ENCODE measurements at places on chromosomes 2 and 18.

DNA sequence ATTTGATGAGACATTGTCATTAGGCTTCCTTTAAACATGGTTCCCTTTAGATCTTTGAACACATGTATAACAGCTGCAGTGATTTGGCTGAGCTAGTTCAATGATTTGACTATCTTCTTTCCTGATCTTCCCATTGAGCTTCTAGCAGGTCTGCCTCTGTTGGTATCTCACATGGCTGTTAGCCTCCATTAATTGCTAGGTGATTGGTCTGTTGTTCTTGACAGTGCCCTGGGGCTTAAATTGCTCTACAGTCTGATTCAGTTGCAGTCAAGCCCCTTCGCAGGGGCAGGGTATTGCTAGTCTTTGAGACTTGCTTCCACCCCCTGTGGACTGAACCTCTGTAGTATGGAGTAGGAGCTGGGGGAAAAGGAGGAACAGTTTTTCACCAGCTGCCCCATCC, 24.1 kb downstream of the SKA1 start:
- DNase-seq, result no peak

DNA sequence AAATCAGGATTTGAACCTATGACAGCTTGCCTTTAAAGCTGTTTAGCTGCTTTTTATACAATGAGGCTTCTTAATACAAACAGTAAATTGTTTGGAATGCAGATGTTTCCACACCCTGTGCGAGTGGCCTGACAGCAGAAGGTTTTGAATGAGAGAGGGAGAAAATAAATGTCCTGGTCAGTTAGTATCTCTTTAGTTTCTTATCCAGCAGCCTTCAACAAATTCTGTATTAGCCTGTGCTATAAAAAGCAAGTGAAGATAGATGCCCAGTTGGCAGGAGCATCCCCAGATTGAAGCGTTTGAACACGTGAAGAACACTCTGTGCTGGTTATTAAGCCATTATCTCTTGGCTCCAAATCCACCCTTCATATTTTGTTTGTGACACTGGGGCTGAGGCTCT, 70.6 kb downstream of the CERS6 start:
- DNase-seq, result no peak

DNA sequence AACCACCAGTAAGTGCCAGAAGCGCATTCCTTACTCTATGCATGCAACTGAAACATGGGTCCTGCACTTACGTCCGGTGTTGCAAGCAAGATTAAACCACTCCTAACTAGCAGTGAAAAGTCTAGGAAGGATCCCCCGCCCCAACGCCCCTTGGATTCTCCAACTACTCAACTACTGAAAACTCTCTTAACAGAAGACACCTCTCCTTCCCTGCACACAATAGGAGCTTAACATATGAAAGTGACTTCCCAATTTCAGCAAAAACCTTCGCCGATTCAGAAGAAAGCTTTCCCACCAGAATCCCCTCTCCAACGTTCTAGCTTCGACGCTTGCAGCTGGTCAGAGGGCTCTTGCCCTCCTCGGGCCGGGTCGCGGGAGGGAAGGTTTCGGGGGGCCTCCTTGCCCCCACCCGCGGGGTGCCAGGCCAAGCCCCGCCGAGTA, 578 bp downstream of the IWS1 start:
- DNase-seq, result no peak

GRCh38 chr2:219072741-219073250, 12.1 kb upstream of the IHH start:
- DNase-seq, result no peak

DNA sequence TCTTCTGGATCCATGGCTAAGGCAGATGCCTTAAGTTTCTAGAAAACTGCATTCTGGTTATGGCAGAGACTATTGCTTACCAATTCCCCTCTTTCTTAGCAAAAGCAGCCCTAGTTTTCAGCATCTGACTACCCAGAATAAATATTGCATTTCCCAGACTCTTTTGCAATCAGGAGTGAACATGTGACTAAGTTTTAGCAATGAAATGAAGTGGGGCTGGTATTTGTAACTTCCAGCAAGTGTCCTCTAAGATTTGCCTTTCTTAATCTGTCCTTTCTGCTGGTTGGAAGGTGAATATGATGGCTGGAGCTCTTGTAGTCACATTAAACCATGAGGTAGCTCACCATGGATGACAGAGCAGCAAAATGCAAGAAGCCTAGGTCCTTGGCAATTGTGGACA, 132.9 kb upstream of the PKDCC start:
- no peak for DNase-seq

- DNase-seq, result no peak
These were observed 1370.7 kb upstream of the CDH2 start for GRCh38 chr18:29547626-29548025.

- DNase-seq, result no peak
These were observed 118.9 kb downstream of the TMEM18 start for GRCh38 chr2:558302-558642.

DNA sequence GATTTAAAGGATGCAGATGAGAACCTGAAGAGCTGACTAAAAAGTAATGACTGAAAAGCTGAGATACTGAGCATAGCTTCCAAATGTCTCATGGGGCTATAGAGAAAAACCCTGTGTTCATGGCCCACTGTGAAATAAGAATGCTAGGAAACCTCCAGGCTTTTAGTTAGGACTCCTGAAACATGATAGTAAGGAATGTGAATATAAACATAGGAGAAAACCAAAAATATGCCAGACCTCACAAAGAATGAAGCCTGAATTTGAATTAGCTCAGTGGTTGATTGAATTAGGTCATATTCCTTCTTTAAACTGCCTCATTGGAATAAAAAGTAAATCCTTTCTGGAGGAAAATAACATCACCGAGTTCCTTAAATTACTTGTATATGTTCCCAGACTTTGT, 194.5 kb upstream of the NXPH2 start:
- no peak for DNase-seq

DNA sequence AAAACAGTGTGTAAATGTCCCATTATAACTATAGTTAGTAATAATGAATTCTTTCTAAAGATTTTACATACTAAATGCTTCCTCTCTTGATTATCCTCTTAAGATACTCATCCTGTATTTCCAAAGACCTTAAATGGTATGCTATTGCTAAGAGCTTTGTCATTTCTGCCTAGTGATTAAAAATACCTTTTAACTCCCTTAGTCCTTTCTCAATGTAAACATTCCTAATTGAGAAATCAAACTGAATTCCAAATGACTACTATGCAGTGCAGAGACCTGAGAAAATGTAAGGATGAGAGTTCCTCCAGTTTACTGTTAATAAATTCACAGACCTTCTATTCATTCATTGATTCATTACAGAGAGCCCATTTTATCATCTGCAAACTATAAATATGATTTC, 86.9 kb downstream of the SOS1 start:
- no peak for DNase-seq

GRCh38 chr18:26504831-26505230, 43.5 kb downstream of the KCTD1 start:
- no peak for DNase-seq

DNA sequence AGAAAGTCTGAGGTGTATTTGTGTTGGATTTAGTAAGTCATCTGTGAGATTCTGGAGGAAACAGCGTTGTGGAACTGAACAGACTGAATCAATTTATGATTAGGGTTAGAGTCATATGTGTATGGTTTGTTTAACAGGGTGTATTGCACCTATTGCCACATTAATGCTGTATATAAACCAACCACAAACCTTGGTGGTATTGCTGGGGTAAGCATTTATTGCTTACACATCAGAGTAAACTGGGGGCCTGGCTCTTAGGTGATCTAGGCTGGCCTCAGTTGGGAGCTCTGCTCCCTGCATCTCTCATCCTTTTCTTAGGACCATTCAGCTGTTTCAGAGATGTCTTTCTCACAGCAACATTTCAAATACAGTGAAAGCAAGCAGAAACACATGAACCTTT, 59.7 kb upstream of the GRB14 start:
- DNase-seq, result no peak

- DNase-seq, result no peak
These were observed 731.4 kb upstream of the HS6ST1 start for GRCh38 chr2:129050101-129050500.

DNA sequence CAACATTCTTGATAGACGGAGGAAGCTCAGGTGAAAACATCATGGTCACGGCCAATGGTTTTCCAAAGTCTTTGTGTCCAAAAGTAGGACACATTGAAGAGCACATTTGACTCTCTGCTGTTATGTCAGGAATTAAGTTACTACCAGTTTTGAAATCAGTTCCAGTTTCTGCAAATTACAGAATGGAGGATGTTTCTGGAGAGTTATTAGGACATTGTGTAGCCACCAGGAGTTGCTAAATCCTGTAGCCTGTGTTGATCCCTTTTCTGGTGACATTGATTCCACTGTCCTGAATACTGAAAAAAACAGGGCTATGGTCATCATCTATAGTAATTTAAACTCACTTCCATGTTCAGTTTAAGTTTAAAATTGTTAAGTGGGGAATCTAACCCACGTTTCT, 15.3 kb downstream of the UPP2 start:
- no peak for DNase-seq

GRCh38 chr2:8485736-8486135, 196.1 kb upstream of the ID2 start:
- DNase-seq, result no peak

GRCh38 chr2:135839713-135840112, 2.7 kb upstream of the LCT start:
- no peak for DNase-seq

- DNase-seq, result no peak
These were observed 18.0 kb upstream of the AFF3 start for GRCh38 chr2:100160396-100160795.

- DNase-seq, result no peak
These were observed 340.1 kb downstream of the CLIP4 start for GRCh38 chr2:29455200-29455860.

DNA sequence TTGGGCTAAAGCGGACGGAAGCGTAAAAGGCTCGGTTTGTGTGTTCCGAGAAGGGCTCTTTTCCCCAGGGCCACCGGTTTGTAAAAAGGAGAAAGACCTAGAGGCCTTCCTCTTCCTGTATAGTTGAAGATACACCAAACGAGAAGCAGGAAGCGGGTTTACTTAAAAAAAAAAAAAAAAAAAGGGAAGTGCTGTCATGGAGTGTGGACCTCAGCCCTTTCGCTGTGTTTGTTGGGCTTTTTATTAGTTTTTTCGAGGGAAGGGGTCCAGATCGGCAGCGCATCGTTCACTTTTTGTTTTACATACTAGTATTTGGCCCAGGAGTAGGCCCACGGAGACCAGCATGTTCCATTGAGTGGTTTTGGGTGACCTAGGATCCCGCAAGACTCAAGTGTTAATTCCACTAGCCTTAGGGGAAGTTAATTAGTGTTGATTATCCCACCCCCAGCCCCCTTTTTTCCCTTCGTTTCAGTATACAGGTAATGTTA, 676 bp downstream of the ACTR2 start:
- peak; percentile 66 for DNase-seq

- no peak for DNase-seq
These were observed 16.9 kb downstream of the PSTPIP2 start for GRCh38 chr18:46054956-46055837.

DNA sequence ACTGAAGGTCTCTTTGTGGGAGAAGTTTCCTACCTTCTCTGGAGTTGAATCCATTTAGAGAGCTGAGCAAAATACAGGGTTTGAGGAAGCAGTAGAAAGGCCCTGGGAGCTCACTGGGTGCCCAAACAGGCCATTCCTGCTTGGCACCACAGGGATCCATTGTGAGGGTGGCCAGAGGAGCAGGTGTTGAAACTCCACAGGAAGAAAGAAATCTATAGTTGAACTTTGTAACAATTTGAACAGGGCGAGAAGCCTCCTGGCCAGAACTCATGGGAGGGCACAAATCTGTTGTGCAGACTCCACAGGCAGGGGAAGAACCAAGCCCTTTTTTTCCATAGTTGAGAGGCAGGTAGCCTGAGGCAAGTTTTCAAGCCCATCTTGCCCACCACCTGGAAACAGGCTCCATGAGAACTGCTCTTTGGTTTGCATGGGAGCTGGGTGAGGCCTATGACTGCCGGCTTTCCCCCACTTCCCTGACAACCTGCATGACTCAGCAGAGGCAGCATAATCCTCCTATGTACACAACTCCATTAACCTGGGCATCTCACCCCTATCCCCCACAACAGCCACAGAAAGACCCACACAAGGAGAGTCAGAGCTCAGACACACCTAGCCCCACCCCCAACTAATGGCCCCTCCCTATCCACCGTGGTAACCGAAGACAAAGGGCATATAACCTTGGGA, 1053.0 kb downstream of the TSN start:
- DNase-seq, result no peak

- DNase-seq, result no peak
These were observed 26.4 kb downstream of the DCDC2C start for GRCh38 chr2:3729786-3730185.

DNA sequence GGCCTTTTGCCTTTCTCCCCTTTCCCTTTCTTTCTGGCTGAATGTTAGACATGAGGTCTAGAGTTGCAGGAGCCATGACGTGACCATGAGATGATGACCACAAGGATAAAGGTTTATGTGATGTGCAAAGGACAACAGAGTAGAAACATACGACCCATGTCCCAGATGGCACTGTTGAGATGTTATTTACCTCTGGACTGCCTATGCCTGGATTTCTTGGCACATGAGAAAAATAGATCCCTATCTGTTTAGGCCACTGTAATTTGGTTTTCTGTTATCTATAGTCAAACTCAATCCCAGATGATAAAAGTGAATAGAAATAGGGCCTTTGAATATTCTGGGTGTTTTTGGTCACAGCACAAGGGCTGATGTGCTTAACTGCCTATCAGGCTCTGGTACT, 58.8 kb downstream of the GDF7 start:
- DNase-seq, result no peak

DNA sequence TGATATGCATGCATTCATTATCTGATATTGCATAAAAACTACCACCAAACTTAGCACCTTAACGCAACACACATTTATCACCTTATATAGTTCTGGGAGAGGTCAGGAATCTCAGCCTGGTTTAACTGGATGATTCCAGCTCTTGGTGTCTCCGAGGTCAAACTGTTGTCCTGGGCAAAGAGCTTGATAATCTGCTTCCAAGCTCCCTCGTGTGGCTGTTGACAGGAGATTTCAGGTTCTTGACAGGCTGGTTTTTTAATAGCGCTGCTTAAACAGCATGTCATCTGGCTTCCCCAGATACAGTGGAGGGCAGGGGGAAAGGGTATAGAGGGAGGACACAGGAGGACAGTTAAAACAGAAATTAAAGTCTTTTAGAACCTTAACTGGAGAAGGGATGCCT, 785.0 kb downstream of the CNTNAP5 start:
- DNase-seq, result no peak

GRCh38 chr2:204081487-204082425, 145.2 kb downstream of the ICOS start:
- no peak for DNase-seq

GRCh38 chr2:224946895-224947294, 95.4 kb downstream of the DOCK10 start:
- DNase-seq, result peak; percentile 28

DNA sequence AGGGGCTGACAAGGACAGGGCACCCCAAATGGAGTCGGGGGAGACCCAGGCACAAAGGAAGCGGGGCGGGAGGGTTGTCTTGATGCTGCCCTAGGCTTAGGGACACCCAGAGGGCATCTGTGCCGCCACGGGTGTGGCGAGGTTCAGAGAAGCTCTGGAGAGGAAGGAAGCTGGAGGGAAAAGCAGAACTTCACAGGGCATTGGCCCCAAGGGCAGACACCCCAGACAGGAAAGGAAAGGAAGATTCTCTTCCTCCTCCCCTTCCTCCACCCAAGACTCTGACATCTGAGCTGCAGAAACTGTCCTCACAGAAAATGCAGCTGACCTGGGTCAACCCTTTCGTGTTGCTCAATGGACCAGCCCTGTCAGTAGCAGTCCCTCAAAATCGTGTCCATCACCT, 25.6 kb downstream of the DNMT3A start:
- DNase-seq, result no peak

- no peak for DNase-seq
These were observed 198.5 kb downstream of the FHOD3 start for GRCh38 chr18:36496022-36496421.

Measured in germinal center (tissue), 1 donor.